ENCODE measurements at places on chromosomes 3 and 15. TPM values are rescaled to one million over a fixed set of nuclear protein-coding genes. Genes with fewer than 3 reads are reported as not detected.

The CEP19 gene
- 7.0 TPM for total RNA-seq

- H3K27ac ChIP-seq, result no peak overlapping the region
- peaks cover 14% of the 10 kb centered on the region for H3K4me1 ChIP-seq
- H3K27me3 ChIP-seq, result no peaks in the 10 kb centered on the region
- DNase-seq, result no peak
- no peaks in the 10 kb centered on the region for H3K36me3 ChIP-seq
- no peak overlapping the region for H3K4me3 ChIP-seq
Measured at GRCh38 chr15:93517176-93517575, 428.2 kb upstream of the RGMA start.

DNA sequence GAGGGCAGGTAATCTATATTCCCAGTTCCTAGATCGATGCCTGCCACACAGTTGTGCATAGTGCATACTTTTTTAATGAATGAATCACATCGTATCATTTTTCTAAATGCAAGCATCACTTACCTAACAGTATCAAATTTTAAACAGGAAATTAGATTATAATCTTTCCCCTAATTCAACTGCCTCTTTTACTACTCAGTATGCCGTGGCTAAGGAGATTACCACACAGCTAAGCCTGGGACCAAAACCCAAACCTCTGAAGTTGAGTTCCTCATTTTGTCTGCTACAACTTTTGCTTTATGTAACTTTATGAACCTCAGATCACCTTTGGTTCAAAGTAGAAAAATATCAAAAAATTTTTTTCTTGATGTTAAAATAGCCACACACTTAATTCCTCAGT, 53.2 kb upstream of the FNDC3B start:
- H3K4me3 ChIP-seq, result no peak overlapping the region
- no peaks in the 10 kb centered on the region for H3K36me3 ChIP-seq
- H3K4me1 ChIP-seq, result no peaks in the 10 kb centered on the region

- no peaks in the 10 kb centered on the region for H3K27me3 ChIP-seq
- no peak for DNase-seq
- no peak overlapping the region for H3K4me3 ChIP-seq
- peaks cover 2% of the 10 kb centered on the region for H3K4me1 ChIP-seq
- no peaks in the 10 kb centered on the region for H3K36me3 ChIP-seq
- no peak overlapping the region for H3K27ac ChIP-seq
Measured at GRCh38 chr3:52525680-52526561, 7.7 kb downstream of the NT5DC2 start.

Measured in neural progenitor cell (in vitro differentiated cells).